ENCODE measurements at places on chromosomes 4 and X.

DNA sequence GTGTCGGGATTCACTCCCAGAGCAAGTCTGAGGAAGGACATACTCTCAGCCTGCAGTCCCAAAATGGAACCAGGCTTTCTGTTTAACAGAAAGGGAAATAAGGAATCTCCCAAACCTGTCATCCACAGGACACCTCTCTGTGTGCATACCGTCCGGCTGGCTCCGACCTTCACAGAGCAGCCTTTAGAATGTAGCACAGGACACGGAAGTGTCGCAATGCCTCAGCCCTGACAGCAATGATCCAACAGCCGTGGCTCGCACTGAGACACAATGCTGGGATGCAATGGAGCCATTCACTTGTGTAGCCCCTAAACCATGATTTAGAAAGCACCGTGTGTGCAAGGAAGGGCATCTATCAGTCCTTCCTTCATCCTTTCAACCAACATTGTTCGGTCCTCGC is 15.5 kb upstream of the HELT start:
- H3K27me3 ChIP-seq, result peaks cover 38% of the 10 kb centered on the region
- no peak overlapping the region for H3K27ac ChIP-seq
- H3K4me1 ChIP-seq, result peaks cover 6% of the 10 kb centered on the region
- no peak for DNase-seq
- H3K4me3 ChIP-seq, result no peak overlapping the region
- no peaks in the 10 kb centered on the region for H3K36me3 ChIP-seq

- H3K27me3 ChIP-seq, result no peaks in the 10 kb centered on the region
- no peaks in the 10 kb centered on the region for H3K4me1 ChIP-seq
- H3K36me3 ChIP-seq, result no peaks in the 10 kb centered on the region
- DNase-seq, result no peak
Measured at GRCh38 chr4:86403575-86403974, 43.7 kb upstream of the MAPK10 start.

DNA sequence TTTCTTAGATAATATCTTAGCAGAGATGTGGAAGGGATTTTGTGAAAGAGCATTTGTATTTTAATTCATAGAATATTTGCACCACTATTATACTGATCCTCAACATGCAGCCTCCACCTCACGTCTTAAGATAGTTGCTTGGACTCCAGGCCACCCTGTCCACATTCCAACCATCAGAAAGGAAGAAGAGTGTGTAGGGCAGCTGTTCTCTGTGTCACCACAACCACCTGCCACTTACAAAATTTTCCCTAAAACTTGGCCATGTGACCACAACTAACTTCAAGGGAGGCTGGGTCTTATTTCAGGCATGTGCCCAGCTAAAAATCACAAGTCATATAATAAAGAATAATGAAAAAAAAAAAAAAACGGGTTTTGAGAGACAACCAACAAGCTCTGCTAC is 528.1 kb downstream of the RAB28 start:
- H3K27me3 ChIP-seq, result no peaks in the 10 kb centered on the region
- H3K4me3 ChIP-seq, result no peak overlapping the region
- no peaks in the 10 kb centered on the region for H3K4me1 ChIP-seq
- no peak overlapping the region for H3K27ac ChIP-seq

DNA sequence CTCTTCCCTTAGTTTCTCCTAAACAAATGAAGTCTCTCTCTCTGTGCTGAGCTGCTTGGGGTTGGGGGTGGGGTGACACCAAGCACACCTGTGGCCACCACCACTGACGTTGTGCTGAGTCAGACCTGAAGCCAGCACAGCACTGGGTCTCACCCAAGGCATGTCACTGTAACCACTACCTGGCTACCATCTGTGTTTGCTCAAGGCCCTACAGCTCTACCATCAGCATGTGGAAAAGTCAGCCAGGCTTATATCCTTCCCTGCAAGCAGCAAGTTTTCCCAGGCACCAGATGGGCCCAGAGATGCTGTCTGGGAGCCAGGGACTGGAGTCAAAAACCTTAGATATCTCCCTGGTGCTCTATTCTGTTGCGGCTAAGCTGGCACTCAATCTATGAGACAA is 6.9 kb downstream of the CXCL10 start:
- peaks cover 13% of the 10 kb centered on the region for H3K36me3 ChIP-seq
- no peak overlapping the region for H3K27ac ChIP-seq
- no peaks in the 10 kb centered on the region for H3K27me3 ChIP-seq
- H3K4me1 ChIP-seq, result peaks cover 41% of the 10 kb centered on the region

DNA sequence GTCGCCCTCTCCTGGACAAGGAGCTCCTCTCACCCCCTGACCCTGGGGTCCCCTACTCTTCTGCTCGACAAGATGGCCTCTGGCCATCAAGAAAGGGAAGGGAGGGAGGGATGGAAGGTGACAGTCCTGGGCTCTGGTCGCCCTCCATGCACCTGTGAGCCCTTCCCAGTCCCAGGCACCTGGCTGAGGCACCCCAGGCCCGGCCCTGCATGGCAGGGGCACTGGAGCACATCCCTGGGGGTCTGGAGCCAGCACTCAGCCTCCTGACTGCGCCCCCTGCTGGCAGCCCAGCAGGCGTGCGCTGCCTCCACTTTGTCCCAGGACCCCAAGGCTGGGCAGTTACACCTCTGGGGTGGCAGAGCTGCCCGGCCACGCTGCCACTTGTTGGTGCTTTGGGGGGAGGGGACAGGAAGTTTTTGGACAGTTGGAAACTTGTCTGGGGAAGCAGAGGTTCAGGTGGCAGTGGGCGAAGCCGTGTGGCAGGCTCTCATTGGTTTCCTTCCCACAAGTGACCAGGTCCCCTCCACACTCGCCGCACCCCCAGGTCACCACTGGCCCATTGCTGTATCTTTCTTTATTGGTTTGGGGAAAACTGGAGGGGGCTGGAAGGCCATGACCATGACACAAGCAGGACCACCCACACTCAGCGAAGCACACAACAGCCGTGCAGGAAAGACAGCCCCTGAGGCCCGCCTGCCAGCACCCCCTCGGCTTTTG is 4.3 kb downstream of the PNCK start:
- H3K4me3 ChIP-seq, result no peak overlapping the region
- peaks cover 16% of the 10 kb centered on the region for H3K27me3 ChIP-seq
- peaks cover 5% of the 10 kb centered on the region for H3K4me1 ChIP-seq
- no peaks in the 10 kb centered on the region for H3K36me3 ChIP-seq
- no peak for DNase-seq

Measured in activated CD8-positive, alpha-beta memory T cell treated with anti-CD3 and anti-CD28 coated beads, Interleukin-2, amount 10 ng/mL, durations not matched to agents 7 days and 5 days (primary cell).